ENCODE measurements at places on chromosomes 11 and 22.

DNA sequence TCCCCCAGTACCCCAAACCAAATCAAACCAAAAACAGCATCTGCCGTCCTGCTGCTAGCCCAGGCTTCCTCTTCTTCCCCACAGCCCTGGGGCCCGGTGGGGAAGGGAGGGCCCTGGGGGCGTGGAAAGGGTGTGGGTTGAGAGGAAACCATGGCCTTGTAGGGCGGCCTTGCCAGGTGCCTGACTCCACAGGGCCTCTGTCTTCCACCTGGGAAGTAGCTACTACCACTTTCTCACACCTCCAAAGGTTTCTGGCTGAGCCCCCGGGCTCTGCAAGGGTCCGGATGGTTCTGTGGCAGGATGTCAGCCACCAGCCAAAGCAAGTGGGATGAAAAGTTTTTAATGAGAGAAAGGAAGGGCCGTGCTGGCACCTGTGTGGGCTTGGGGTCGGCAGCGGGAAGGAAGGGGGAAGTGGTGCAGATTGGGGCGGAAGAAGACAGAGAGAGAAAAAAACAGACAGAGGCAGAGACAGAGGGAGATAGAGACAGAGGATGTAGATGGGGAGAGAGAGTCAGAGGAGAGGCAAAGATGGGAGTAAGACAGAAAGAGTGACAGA is 10.5 kb downstream of the TPST2 start:
- no peak for DNase-seq

- no peak for DNase-seq
Measured at GRCh38 chr22:17951315-17951714, 73.0 kb downstream of the MICAL3 start.

- DNase-seq: no peak
Measured at GRCh38 chr11:112744041-112744440, 217.2 kb upstream of the NCAM1 start.

- no peak for DNase-seq
Measured at GRCh38 chr11:7004482-7004881, 15.7 kb downstream of the ZNF214 start.

GRCh38 chr11:2589538-2589934 is 110.3 kb downstream of the KCNQ1OT1 start:
- DNase-seq: no peak

- DNase-seq: no peak
Measured at GRCh38 chr22:22037229-22037628, 54.6 kb upstream of the TOP3B start.

GRCh38 chr11:78789375-78789774 is 214.7 kb upstream of the NARS2 start:
- no peak for DNase-seq

DNA sequence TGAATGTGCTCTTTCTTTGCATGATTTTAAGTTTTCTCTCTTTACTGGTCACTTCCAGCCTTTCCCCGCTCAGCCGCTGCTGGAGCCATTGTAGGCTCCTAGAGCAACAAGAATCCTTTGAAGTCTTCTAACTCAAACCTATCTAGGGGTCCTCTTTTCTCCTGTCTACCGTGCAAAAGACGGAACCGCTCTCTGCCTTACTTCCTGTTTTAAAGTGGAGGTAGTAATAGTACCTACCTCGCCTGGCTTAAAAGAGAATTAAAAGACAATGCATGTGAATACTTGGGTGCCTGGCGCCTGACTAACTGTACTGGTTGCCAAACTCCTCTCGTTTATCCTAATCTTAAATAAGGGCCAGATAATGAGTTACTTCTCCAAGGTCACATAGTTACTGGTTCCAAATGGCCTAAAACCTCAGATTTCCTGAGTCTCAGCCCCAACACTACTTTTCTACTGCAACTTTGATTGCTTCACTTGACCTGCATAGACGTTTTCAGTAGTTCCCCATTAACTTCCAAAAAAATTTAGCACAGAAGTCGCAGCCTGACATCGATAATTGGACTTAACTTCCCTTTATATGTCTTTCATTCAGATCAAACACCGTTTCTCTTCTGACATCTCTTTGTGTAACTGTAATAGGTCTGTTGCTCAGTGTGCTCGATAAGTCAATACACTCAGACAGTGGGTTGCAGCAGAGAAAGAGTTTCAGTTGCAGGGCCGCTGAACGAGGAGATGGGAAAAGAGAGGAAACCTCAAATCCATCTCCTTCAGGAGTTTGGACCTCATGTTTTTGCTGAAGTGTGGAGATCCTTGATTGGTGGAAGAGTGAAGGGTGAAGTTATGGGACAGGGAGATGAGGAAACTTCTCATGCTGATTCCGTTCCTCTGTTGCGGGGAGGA is 891 bp downstream of the SAMM50 start:
- no peak for DNase-seq

All from suprapubic skin (tissue), 4 donors.